ENCODE measurements at places on chromosomes 5 and 9. TPM values are rescaled to one million over a fixed set of nuclear protein-coding genes. Genes with fewer than 3 reads are reported as not detected.

GRCh38 chr5:72722792-72723452 lies 93.5 kb upstream of the TNPO1 start:
- no peak for DNase-seq

GRCh38 chr5:146751054-146751453 lies 127.5 kb downstream of the PPP2R2B start:
- no peak for DNase-seq

DMRT3 gene
- not detected for total RNA-seq

IL5 gene
- not detected for total RNA-seq

Data from HCT116 (cell line).